ENCODE measurements at places on chromosomes 4 and X.

- DNase-seq = no peak
Observed at GRCh38 chr4:117893207-117893606, 141.1 kb upstream of the NDST3 start.

- DNase-seq = no peak
Observed at GRCh38 chr4:74934016-74934831, 1.3 kb downstream of the PARM1 start.

DNA sequence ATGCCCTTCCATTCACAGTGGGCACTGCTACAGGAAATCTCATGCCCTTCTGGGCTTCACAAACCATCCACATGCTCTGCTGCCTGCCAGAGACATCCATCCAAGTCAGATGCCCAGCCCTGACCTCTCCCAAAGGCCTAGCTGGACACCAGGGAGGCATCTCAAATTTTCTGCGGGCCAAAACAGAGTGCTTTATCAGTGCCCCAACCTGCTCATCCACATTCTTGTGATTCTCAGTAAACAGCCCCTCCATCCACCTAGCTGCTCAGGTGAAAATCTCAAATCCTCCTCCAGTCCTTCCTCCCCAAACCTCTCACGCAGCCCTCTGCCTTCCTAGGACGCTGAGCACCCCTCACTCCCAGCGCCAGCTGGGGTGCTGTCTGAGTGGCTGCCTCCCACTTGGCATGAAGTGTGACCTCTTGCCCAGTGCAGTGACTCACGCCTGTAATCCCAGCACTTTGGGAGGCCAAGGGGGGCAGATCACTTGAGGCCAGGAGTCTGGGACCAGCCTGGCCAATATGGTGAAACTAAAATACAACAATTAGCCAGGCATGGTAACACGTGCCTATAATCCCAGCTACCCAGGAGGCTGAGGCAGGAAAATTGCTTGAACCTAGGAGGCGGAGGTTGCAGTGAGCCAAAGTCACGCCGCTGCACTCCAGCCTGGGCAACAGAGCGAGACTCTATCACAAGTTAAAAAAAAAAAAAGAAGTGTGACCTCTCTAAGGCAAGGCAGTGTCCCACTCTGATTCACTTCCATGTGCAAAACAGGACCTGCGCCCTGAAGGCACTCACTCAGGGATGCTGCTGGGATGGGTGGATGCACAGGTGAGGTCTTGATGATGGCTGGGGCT is 1.7 kb upstream of the AFAP1 start:
- no peak for DNase-seq

DNA sequence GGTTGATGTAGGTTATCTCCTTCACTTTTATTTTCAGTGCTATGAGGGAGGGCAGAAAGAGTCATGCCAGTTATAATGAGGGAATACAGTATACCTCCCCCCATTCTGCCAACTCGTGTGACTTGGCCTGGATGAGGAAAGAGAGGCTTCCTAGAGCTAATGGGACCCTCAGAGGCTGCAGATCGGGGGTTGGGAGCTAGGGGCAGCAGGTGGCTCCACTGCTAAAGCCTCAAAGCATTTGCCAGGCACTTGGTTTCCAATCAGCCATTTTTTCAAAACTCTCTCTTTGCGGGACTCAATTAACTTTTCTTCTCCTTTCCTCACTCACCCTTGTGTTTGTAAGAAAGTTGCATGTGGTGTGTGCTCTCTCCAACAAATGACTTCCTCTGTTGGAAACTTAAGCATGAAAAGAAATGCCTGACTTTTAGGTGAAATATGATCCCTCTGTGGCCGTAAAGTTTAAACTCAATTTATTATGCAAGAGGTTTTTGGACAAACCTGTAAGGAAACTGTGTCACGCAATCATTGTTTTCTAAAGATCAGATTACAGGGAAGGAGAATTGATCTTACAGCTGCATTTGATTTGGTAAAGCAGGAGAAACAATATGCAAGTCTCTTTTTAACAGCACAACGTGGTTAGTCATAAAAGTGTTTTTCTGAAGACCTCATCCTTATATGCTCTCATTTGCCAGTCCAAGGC is 7.0 kb downstream of the SFRP2 start:
- DNase-seq = no peak
